ENCODE measurements at places on chromosomes 11 and 22. TPM values are rescaled to one million over a fixed set of nuclear protein-coding genes. Genes with fewer than 3 reads are reported as not detected.

DNA sequence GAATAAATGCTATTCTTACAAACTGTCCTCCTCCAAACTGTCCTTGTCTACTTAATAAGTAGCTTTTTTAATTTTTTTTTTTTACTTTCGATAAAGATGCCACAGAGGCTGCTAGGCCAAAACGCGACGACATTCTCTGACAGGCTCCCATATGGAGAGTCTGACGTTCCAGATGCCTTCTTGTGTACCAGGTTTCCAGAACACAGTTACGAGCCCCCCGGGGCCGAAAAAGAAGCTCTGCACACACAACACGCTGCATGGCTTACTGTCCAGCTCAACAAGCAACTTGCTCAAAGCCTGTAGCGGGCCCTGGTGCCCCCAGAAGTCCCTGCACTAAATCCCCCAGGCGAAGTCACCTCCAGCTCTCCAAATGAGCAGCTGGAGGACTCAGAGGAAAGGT, 39.3 kb downstream of the LARGE1 start:
- no peak for DNase-seq

GRCh38 chr11:111906680-111907079, 4.9 kb downstream of the CRYAB start:
- DNase-seq, result no peak

DNA sequence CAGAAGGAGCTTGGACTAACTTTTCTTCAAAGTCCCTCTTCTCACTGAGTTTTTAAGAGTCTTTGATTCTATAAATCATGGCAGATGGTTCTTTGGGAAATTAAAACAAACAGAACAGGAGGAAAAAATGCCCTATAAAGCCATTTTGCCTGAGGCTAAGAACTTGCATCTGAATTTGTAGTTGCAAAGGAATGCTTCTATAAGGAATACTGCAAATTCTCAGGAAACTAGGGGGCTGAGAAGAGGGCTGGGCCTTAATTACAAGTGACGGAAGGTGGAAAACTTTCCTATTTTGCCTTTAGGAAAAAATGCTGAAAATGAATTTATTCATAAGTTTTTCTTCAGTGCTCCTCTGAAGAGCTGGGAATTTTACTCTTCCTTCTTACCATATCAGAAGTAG, 90.0 kb upstream of the NARS2 start:
- DNase-seq, result peak; percentile 72

DNA sequence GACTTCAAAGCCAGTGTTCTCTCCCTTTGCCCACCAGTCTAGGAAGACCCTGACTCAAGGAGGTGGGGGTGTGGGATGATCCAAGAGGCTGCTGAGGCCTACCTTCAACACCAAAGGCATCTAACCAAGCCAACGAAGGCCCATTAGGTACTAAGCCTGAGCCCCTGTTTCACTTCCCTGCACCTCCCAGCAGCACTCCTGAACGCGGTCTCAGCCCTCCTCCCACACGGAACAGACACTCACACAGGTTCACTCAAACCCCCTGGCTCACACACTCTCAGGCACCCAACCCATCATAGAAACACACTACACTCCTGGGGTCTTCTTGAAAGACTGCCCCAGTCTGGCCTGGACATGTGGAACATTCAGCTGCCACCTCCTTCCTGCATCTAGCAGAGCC, 40.7 kb downstream of the SLC22A12 start:
- no peak for DNase-seq

DNA sequence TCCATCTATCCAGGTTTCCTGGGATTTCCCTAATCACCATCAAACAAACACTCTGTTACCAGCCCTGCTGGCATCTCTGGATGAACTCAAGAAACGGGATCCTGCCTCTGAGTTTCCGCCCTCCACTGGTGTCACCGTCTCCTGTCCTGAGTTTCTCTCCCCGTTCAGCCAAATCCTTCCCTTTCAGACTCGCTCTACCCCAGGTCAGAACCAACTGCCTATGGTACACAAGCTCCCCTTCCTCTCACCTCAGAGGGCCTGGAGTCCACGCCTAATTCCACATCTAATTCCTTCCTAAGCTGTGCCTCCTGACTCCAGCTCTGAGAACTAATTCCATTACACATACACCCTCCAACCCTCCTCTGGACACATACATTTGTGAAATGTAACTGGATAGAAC, 96.1 kb downstream of the SHANK2 start:
- DNase-seq, result no peak

GRCh38 chr11:88043149-88043548, 132.1 kb downstream of the RAB38 start:
- no peak for DNase-seq

DNA sequence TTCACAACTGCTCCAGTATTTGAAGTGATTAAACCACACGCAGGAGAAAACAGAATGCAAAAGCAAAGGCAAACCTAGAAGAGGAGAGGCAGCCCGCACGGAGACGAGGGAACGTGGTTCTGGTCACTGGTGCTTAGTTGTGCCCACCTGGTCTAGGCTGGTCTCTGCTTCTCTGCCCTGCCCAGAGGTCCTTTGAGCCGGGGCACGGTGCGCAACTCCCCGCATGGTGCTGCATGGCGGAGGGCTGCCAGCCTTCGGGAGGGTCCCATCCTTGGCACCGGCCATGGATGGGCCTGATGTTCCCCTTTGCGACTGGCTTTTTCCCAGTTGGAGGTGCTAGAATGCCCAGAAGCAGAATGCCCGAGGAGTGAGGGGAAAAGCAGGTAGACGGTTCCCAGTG, 46.1 kb downstream of the KCNC1 start:
- DNase-seq, result no peak

DNA sequence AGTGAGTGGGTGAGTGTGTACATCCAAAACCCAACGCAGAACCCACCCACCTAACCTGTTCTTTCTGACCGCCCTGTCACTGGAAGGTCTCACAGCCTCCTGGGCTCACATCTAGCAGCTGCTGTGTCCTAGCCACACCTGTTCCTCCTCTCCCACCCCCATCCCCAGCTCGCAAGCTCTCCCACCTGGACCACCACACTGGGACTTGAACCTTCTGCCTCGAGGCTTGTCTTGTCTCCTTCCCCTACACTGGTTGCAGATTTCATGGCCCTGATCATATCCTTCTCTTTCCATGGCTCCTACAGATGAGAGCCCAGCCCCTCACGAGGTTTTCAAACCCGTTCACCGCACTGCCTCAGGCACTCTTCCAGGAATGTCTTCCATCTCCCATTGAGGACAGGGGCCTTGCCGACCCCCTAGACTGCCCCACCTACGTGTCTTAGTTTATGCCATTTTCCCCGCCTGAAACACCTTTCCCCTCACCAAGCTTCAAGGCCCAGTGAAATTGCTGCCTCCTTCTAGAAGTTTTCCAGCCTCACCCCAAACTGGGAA, 6.7 kb downstream of the IFITM10 start:
- no peak for DNase-seq

DNA sequence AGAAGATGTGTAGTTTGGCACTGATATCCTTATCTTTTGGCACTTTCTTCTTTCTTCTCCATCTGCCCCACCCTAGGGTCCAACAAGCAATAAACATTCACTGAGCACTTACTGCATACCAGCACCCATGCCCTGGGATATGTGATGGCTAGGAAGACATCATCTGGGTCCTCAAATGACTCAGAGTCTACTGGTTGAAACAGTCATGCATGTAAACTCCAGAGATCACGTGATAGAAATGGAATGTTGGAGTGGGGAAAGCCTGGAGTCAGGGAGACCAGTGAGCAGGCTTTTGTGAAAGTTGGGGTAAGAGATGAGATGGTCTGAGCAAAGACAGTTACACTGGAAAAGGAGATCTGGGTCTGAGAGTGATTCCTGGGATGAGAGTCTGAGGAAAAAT, 724.9 kb upstream of the TENM4 start:
- peak; percentile 60 for DNase-seq

DNA sequence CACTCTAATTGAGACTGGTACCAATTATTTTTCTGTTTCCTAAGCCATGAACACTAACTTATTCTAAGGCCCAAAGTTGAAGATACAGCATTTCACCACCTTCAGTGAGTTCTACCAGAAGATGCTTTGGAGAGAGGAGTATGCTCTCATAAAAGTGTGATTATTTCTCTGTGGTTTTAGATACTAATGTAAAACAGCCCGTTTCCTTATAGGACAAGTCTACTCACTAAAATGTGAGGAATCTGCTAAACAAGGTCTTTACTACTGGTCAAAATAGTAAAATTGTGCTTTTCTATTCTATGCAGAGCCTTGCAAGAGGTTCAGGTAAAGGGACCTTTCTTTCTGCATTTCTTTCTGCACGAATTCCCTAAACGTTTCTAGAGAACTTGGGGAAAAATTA, 2.4 kb downstream of the LGR4 start:
- no peak for DNase-seq

GRCh38 chr22:37362621-37363020, 64.7 kb downstream of the ELFN2 start:
- no peak for DNase-seq

DNA sequence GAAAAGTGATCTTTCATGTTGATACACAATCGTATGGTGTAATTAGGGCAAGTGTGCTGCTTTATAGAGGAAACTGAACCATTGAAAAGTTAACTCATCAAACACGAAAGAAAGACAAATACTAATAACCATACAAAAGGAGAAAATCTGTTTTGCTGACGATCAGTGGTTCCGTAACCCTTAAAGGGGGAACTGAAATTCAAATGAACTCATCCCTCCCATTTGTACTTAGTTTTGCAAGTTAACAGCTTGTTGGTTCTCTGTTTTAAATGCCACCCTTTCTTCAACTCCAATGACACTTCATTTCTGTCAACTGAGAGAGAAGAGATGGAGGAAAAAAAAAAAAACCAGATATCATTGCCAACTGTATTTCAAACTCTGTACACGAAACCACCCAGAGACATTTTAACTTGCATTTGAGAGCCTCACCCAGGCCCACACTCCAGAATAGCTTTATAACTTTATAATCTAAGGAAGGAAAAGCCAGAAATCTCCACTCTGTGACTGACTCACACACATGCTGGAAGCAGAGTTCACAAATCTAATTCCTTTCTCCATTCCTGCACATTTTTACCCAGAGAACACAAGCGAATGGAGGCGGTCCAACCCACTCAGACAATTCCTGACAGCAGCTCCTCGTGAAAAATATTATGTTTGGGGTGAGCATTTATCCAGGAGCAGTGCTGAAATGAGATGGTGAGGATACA, 17.4 kb upstream of the CSNK2A3 start:
- DNase-seq, result no peak

GRCh38 chr11:16861862-16862261, 123.4 kb downstream of the C11orf58 start:
- no peak for DNase-seq

DNA sequence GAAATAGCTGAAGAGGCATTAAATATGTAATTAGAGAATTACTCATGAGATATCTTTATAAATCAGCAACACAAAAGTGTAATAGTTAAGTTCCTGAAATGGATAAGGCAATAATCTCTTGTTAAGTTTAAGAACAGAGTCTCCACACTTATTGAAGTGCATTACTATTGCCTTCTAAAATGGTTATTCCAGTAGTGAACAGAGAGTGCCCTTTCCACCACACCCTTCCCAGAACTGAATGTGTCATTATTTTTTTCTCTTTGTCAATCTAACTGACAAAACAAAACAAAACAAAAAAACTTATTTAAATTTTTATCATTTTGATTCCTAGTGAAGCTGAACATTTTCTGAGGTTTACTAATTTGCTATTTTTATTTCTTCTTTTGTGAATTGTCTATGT, 9.2 kb upstream of the PRRG4 start:
- no peak for DNase-seq

- DNase-seq, result no peak
These were observed 409.8 kb downstream of the BRD1 start for GRCh38 chr22:49417833-49418232.

- no peak for DNase-seq
These were observed 3.1 kb downstream of the DRD4 start for GRCh38 chr11:640021-640706.

- no peak for DNase-seq
These were observed 37.0 kb upstream of the SOX6 start for GRCh38 chr11:16393340-16393739.

MAP6 gene
- total RNA-seq, result not detected

BEST1 gene
- total RNA-seq, result 0.10 TPM

OR8A1 gene
- not detected for total RNA-seq

BIK gene
- total RNA-seq, result 0.20 TPM

A4GALT gene
- 3.9 TPM for total RNA-seq

GAS2L1 gene
- total RNA-seq, result 10.9 TPM

ARRB1 gene
- total RNA-seq, result 15.3 TPM

TSPAN32 gene
- total RNA-seq, result 2.7 TPM

SMTN gene
- total RNA-seq, result 72.3 TPM

TBC1D22A gene
- total RNA-seq, result 7.1 TPM

TCIRG1 gene
- 39.2 TPM for total RNA-seq
